CD4-positive, alpha-beta memory T cell (primary cell): ENCODE measurements at places on chromosomes 2 and 18. TPM values are rescaled to one million over a fixed set of nuclear protein-coding genes. Genes with fewer than 3 reads are reported as not detected.

DNAJC5G gene
- total RNA-seq, result not detected

TMEFF2 gene
- not detected for total RNA-seq

CARF gene
- 24.4 TPM for total RNA-seq

GPR17 gene
- not detected for total RNA-seq

MEIS1 gene
- not detected for total RNA-seq

SERPINE2 gene
- 0.47 TPM for total RNA-seq

BUB1 gene
- 1.7 TPM for total RNA-seq

ALPG gene
- total RNA-seq, result not detected

PTPRN gene
- total RNA-seq, result not detected

CABLES1 gene
- not detected for total RNA-seq

VRK2 gene
- 17.4 TPM for total RNA-seq

ASIC4 gene
- total RNA-seq, result 0.09 TPM

CNTNAP5 gene
- not detected for total RNA-seq
